BJ (cell line): ENCODE measurements at places on chromosomes 5 and 9. TPM values are rescaled to one million over a fixed set of nuclear protein-coding genes. Genes with fewer than 3 reads are reported as not detected.

DNA sequence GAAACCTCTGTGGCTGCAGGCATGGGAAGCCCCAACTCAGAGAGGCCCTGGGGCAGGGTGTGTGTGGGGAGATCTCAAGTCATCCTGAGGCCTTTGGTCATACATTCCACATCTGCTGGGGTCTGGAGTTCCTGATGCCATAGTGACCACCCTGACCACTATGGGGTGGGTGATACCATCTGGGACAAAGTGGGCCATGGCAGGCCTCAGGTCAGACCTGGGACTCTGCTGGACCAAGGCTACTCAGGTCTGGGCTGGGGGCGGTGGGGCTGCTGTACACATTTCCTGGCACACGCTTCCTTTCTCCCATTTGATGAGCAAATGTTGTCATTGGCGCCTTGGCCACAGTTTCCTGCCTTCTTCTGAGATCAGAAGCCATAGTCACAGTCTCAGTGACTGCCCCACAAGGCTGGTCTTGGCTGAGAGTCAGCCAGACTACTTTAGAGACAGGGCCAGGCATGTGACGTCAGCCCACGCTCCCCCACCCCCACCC is 15.1 kb upstream of the ACSL6 start:
- DNase-seq: no peak

ALDH1A1 gene
- polyA plus RNA-seq: 247 and 474 TPM in 2 replicates

- no peak for DNase-seq
Measured at GRCh38 chr5:80654054-80654390, 430 bp upstream of the MSH3 start.

SLC6A18 gene
- not detected in 2 replicates for polyA plus RNA-seq

DNA sequence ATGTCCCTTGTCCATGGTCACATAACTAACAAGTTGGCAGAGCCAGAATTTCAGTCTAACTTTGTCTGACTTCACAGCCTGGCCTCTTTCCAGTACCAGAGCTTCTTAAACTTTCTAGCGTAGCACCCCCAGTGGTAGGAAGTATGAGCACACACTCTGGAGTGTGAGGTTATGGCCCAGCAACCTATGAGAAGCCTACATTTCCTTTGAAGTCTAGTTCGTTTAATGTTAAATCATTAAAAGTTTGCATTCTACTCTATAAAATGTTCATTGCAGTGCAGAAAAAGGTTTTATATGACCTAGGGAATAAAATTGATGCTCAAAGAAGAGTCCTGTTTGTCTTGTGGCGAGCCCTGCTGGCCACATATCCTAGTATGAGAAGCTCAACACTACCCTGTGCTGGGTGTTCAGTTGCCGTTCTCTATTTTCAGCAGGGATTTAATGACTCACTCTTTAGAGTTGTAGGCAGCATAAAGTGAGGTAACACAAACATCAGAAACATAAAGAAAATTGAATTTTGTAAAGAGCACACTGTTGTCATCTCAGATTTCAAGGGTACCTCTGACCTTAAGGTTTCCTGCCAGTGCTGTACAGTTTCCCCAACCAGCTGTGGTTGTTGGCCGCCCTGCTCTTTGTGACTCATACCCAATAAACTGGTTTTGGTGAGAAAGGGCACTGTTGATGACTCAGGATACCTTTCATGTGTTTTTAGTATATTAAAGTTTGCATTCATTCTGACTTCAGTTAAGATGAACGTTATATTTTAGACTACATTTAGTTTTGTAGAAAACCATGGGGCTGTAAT is 14.3 kb downstream of the MCCC2 start:
- DNase-seq: peak; percentile 79

DNA sequence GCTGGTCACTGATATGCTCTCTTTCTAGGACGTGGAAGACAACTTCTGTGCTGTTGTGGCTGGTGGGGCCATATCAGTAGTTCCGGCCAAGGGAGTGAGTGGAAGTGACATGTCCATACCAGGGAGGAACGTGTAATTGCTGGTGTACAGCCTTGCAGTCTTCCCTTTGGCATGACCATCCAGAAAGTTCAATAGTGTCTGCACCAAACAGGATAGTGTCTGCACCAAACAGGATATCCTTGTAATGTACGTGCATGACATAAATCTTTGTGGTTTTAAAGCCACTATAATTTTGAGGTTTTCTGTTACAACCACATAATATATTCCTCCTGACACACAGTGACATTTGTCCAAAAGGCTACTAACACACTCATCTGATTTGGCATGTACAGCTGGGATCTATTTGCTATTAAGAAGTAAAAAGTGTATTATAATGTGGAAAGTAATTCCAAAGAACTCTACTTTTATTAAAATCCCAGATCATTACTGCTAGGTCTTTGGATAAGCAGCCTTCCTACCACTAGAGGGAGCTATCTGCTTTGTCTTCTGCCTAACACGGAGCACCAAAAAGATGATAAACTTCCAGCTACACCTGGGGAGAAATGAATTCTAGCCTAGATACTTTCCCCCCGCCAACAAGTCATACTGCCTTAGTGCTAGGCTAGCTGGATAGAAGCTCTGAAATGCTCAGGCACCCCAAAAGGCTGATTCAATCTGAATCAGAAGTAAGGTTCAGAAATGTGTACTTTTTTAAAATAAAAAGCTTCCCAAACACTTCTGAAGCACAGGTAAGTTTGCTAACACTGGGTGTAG is 52.7 kb downstream of the RNF145 start:
- no peak for DNase-seq

GRM6 gene
- not detected in 2 replicates for polyA plus RNA-seq

WDR31 gene
- 1.6 and 2.0 TPM in 2 replicates for polyA plus RNA-seq

DMRTA1 gene
- 0.01 TPM in 1 of 2 replicates, not detected in the other for polyA plus RNA-seq

GRCh38 chr9:122518841-122519240 is at the start of gene OR1J4:
TSS of gene OR1J4 (plus strand) at chr9:122519141. CDS start at chr9:122519141, 0 bp downstream.
- no peak for DNase-seq

DNA sequence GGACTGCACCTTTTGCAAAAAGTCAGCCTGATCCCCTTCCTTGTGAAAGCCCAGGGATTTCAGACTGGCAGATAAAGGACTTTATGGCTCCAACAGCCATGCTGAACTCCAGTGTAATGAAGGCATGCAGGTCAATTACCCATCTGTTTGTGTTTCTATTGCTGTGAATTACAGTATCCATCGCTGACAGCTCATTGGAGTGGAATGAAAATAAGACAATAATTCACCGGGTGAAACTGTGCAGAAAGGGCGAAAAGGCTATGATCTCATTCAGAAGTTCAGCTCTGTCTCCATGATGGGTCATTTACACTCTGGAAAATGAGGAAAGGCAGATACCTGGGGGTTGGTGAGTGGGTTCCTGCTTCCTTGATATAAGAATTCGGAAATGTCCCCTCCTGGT is 148.0 kb downstream of the BRINP1 start:
- no peak for DNase-seq

DNA sequence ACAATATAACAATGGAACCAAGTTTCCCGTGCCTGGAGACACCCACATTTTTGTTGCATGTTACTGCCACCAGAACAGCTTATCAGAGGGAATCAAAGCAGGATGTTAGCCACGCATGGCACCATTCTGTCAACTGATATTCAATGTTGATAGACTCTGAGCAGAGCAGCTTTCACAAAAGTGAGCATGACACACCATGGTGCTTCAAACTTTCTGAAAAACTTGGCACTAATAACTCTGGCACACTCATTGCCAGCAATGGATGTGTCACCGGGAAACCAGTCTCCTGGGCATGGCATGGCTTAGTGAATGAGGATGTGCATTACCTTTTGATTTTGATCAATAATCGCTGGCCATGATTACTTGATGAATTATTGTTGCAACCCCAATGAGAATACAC is 19.7 kb downstream of the NIPSNAP3B start:
- no peak for DNase-seq

- DNase-seq: no peak
Measured at GRCh38 chr9:35226651-35227050, 64.8 kb downstream of the UNC13B start.

TMEM167A gene
- polyA plus RNA-seq: 23.5 and 62.5 TPM in 2 replicates

SLC6A3 gene
- polyA plus RNA-seq: not detected in 2 replicates

DNA sequence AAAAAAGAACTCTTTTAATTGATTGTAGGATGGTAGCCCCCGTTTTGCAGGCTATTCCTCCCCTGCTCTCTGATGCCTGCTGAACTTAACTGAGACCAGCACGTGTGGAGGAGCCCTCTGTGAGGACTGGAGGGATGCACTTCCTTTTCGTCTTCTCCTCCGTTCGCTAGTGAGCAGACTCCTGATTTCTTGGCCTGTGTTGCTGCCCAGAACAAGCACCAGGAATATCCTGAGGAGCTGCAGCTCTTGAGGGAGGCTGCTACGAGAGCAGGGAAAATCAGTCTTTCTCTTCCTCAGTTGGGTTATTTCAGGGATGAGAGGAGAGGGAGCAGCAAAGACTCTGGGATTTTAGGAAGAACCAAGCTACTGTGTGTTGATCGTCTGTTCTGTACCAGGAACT is 74.7 kb downstream of the ARHGAP26 start:
- DNase-seq: no peak

DNA sequence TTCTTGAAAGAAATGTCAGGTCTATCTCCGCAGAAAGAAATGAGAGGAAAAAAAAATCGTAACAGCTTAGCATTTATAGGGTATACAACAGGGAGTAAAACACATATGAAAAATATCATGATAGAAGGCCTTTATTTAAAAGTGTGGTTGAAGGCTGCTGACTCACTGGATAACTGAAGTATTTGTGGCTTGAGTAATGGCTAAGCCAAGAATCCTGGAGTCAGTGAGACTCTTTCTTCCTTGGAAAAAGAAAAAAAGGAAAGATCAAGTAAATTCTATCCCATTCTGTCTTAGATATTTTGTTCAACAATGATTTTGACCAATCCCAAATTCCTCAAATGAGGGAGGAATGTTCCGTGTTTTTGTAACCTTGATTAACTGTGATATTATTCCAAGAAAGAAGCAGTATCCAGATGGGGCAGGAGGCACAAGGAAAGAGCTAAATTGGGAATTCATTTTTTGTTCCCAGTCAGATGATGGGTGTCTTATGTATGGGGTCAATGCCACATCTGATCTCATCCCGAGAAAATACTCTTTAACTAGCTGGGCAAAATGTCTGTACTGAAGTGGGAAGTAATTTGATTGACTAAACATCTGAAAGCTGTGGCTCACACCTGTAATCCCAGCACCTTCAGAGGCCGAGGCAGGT is 64.3 kb upstream of the MYO10 start:
- peak; percentile 97 for DNase-seq

ZBED3 gene
- polyA plus RNA-seq: 5.0 and 6.2 TPM in 2 replicates

NUTM2G gene
- polyA plus RNA-seq: not detected in 2 replicates

DNA sequence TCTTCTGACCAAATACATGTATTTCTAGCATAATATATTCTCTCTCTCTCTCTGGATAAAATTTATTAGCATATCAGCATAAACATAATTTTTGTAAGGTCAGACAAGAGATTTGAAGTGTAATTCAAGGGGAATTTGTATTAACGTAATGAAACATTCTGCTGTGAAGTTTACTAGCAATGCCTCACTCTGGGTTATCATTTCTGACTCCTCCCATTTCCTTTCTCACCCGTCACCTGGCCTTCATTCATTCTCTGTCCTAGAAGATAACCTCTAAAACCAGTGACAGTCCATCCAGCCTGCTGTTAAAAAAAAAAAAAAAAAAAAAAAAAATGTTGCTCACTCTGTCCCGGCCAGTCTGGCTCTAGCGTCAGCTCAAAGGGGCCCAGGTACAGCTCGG is 27.1 kb downstream of the GRAMD2B start:
- DNase-seq: no peak

- no peak for DNase-seq
Measured at GRCh38 chr9:78406933-78407332, 110.0 kb downstream of the PSAT1 start.

GRCh38 chr5:135155616-135156214 is 121.7 kb upstream of the PITX1 start:
- no peak for DNase-seq

PDE8B gene
- polyA plus RNA-seq: 2.2 TPM in 2 replicates

DNA sequence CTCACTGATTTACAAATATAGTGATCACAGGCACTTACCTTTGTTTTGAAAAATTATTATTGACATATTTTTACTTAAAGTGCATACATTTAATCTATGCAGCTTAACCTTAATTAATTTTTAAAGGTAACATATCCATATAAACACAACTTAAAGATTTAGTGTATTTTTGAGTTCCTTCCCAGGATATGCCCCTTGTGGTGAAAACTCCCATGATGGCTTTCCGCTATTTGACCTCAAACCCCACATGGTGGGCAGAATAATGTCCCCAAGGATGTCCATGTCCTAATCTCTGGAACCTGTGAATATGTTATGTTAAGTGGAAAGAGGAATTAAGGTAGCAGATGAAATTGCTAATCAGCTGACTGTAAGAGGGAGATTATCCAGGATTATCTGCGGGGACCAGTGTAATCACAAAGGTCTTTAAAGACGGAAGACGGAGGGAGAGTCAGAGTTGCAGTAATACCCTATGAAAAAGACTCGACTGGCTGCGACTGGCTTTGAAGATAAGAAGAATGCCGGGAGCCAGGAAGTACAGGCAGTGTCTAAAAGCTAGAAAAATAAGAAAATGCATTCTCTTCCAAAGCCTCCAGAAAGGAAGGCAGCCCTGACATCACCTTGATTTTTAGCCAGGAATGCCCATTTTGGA is 193.9 kb downstream of the ICE1 start:
- DNase-seq: no peak

DNA sequence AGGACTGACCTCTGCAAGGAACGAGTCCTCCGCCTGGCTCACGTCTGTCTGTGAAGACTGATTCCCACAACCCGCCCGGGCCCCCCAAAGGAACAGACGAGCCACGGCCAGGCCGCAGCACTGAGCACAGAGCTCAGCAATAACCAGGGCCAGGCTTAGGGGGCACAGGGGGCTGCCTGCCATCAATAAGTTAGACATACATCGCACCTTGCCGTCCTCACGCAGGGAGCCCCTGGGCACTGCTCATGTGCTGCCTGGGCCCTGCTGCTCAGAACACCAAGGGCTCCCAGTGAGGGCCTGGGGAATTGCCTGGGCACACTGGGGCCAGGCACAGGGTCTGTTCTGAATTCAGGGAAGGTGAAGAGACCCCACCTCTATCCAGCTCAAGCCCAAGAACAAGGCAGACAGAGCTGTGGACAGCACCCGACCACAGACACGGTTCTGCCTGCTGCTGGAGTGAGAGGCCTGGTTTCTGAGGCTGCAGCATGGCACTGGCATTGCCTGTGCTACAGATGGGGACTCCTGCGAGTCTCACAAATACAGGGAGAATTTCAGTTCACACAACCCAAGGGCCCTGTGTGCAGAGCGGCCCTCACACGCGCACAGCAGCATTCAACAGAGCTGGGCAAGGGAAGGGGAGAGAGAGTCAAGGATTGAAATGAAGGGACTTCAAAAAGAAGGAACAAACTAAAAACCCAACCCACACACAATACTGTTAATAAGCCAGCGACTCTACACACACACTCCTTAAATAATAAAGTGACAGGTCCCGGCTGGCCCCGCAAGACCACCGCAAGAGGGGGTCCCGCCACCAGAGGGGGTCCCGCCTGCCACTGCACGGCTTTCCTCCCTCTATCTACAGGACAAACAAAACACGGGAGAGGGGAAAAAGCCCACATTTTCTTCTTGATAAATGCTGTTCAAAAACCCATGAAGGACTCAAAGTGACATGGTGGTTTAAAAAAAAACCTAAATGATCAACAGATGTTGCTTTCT is 32.0 kb downstream of the PRRT1B start:
- no peak for DNase-seq

- DNase-seq: no peak
Measured at GRCh38 chr5:139650031-139650688, 2.0 kb downstream of the CXXC5 start.

PPIP5K2 gene
- 33.6 and 58.7 TPM in 2 replicates for polyA plus RNA-seq

GRCh38 chr5:108315829-108316228 is 66.1 kb downstream of the FBXL17 start:
- DNase-seq: no peak
